Activated CD4-positive, alpha-beta T cell treated with anti-CD3 and anti-CD28 coated beads for 24 hours (primary cell): ENCODE measurements at places on chromosomes 4 and X.

- DNase-seq, result no peak
Observed at GRCh38 chr4:183118585-183118984, 19.5 kb downstream of the WWC2 start.

DNA sequence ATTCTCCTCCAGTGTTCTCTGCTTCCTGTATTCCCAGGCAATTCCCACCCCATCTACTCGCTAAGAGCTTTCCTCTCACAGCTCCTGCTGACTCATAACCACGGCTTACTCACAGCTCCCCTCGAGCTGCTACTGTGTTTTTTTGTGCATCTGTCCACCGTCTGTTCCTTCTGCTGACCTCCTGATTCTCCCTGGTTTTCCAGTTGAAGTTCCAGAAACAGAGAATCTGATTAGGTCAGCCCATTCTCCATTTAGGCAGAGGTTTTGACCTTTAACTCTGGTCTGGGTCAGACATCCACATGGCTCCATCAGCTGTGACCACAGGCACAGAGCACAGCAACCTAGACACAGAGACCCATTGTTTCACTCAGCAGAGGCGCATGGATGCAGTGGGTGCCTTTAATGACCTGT is 5.5 kb upstream of the SMIM20 start:
- no peak for DNase-seq

DNA sequence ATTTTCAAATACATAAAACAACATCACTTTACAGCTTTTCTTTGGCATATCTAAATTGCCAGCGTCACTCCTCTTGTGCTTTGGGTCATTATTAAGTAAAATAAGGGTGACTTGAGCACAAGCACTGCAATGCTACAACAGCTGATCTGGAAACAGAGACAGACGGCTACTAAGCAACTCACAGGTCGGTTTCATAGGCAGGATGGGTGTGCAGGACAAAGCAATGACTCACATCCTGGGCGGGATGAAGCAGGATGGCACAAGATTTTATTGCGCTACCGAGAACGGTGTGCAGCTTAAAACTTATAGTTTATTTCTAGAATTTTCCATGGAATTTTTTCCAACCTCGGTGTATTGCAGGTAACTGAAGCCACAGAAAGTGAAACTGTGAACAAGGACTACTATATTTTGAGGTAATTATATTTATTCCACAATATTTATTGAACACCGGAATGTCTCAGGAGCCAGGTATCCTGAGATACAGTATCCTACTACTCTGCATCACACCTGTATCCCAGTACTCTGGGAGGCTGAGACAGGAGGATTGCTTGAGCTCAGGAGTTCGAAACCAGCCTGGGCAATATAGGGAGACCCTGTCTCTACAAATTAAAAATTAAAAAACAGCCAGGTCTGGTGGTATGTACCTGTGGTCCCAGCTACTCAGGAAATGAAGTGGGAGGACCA is 215.5 kb downstream of the APBB2 start:
- DNase-seq, result no peak

DNA sequence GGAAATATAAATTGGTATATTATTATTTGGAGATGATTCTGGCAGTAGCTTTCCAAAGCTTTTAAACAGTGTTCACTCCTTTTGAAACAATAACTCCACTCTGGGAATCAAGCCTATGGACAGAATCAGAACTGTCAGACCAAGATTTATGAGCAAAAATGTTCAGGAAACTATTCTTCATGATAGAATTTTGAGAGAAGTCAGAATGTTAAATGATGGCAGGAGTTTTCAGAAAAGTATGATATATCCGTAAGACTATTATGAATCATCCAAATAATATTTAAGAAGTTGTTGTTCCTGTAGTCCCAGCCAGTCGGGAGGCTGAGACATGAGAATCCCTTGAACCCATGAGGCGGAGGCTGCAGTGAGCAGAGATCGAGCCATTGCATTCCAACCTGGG is 50.5 kb upstream of the ADGRG2 start:
- DNase-seq, result no peak

DNA sequence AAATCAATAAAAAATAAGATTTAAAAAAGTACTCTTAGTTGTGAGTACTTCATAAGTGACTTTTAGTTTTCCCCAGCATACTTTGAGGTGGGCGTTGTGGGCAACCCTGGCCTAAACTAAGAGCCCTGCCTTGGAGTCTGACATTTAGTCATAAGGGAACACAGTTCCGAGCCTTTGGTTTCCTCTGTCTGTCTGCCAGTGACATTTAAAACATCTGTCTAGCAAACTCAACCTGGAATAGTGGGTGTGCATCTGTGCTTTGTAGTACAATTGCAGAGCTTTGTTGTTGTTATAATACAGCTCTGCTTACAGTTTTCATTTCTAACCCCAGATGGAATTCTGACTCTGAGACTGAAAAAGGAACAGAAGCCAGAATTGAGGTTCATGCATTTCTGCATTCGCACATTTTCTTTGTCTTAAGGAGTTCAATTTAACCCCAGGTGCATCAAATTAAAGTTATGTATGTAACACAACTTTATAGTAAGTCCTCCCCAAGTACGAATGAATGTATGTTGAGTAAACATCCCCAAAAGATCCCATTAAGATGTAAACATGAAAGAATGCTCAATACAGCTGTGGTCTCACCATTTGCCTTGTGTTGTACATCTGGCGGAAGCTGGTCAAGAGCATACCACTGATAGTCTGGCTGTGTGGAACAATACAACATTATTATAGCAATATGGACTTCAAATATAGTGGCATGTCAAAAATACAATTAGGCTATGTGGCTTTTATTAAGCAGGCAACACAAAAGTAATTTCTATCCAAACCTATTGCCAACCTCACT is 25.9 kb downstream of the TNIP3 start:
- DNase-seq, result no peak

DNA sequence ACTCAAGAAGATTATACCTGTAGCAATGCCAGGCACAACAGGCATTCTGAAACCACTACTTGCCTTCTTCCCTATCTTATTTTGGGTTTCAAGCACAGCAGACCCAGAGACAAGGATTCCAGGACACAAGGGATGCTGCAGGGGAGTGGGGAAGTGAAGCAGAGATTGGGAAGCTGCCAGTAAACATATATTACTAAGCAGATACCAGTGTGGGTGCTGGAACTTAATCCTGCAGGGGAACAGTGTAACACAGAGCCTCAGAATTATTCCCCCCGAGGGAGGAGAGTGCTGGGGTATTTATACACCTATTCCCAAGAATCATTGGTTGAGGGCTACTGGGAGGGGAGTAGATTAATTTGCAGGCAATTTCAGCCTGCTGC is 33.3 kb upstream of the MAML3 start:
- DNase-seq, result no peak

DNA sequence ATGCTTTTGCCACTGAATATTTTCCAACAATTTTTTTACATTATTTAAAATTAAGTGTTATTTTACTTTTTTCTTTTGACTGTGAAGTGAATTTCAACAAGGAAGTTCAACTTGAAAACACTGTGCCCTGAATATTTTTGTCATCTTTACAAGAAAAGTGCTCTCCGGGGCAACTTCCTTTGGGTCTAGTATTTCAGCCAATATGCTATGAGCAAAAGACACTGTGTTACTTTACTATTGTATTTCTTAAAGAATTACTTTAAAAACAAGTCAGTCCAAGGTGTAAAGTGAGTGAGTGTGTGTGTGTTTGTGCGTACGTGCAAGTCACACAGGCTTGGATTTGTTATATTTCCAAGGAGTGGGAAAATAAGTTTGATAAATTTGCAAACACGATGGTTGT is 7.6 kb upstream of the USP53 start:
- no peak for DNase-seq
